Pancreas (tissue), 10 donors: ENCODE measurements at places on chromosomes 3 and 15. TPM values are rescaled to one million over a fixed set of nuclear protein-coding genes. Genes with fewer than 3 reads are reported as not detected.

DNA sequence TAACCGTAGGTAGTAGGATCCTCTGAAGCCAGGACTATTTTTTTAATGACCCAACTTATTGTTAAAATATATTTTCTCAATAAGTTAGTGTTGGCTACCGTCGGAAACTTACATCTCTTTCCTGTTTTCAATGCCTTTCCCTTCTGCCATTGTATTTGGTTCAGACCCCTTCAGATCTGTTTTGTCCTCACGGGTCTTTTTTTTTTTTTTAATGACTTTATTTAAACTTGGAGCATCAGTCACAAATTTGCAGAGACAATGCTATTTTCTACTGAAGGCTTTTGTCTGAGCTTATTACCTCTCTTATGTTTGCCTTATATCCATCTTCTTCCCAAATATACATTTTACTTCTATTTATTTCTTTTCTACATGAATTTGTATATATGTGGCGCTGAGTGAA, 47.6 kb downstream of the PDE8A start:
- DNase-seq, result no peak

DNA sequence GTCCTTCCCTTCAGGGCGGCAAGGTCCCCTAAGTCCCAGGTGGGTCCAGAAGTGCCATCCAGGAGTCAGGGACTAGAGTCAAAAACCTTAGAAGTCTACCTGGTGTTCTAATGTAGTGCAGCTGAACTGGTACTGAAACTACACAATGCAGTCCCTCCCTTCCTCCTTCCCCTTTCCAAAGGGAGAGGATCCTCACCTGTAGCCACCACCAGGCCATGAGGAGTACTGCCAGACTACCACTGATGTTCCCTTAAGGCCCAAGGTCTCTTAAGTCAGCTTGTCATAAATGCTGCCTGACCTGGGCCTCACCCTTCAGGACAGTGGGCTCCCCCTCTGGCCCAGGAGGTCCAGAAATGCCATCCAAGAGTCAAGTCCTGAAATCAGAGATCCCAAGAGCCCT, 98.9 kb downstream of the ULK4 start:
- no peak for DNase-seq

DNA sequence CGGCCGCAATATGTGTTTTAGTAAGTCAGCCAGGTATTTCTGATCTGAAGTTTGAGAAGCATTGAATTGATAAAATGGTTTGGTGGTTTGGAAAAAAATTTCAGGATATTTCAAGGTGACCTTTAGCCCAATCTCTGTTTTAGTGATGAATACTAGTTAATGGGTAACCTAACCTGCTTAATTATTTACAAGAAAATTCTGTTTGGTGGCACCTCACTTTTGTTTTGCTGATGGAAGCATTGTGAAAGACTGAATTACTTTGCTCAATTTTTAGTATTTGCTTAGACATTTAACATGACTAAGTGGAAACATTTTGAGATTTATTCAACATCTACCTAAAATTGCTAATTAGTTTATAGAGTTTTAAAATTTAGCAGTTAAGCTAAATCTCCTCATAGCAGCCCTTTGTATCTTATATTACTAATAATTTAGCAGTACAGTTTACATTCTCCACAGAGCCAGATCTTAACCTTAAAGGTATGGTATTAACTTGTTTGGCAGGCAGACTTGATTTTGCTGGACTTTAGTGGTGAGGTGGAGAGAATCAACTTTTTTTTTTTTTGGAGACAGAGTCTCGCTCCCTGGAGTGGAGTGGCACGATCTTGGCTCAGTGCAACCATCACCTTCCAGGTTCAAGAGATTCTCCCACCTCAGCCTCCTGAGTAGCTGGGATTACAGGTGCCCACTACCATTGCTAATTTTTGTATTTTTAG, 35.4 kb downstream of the GRAMD1C start:
- DNase-seq, result no peak

- DNase-seq, result no peak
Measured at GRCh38 chr3:106333911-106334618, 465.3 kb upstream of the CBLB start.

- DNase-seq, result no peak
Measured at GRCh38 chr15:51687565-51687964, 6.3 kb downstream of the SCG3 start.

GRCh38 chr3:154121701-154122551, 736 bp downstream of the ARHGEF26 start:
- DNase-seq, result peak; percentile 41

The SEMA5B gene
- total RNA-seq, result 0.76 TPM

The PRICKLE2 gene
- 12.6 TPM for total RNA-seq
